Smooth muscle cell of the brain vasculature (primary cell): ENCODE measurements at places on chromosomes 1 and 21.
A peak's percentile ranks its signal among the peaks of the same experiment; 100 is the strongest.

- DNase-seq: no peak
Observed at GRCh38 chr21:36860736-36861594, 105.5 kb downstream of the HLCS start.

DNA sequence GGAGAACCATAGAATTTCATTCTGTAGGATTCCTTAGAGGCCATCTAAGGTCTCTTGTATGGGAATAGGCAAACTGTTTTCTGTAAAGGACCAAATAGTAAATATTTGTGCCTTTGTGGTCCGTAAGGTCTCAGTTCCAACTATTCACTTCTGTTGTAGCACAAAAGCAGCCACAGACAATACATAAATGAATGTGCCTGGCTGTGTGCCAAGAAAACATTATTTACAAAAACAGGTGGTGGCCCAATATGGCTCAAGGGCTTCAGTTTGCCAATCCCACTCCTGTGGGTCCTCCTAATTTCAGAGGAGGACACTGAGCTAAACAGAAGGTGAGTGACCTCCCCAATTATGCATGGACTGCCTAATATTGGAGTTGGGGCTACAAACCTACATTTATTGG, 67.6 kb upstream of the EDEM3 start:
- no peak for DNase-seq

GRCh38 chr1:66873111-66873510, 51.5 kb downstream of the DNAI4 start:
- no peak for DNase-seq

DNA sequence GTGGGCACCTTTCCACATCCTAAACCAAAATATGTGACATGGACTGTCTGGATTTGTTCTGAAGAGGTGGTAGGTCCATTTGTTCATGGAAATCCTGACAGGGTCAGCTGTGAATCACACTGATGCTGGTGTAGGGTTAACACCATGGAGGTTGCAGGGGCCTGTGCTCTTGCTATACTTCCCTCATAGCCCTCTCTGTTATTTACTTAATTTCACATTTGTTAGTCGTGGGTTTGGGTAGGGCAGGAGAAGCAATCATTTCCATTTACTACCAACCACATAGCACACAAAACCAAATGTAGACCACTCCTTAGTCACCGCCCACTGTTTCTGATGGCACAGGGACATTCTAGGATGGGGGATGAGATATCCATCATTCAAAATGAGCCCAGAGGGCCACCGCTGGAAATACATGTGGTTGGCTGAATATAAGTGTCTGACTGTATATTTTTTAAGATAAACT, 61.8 kb upstream of the POU2F1 start:
- DNase-seq: no peak

DNA sequence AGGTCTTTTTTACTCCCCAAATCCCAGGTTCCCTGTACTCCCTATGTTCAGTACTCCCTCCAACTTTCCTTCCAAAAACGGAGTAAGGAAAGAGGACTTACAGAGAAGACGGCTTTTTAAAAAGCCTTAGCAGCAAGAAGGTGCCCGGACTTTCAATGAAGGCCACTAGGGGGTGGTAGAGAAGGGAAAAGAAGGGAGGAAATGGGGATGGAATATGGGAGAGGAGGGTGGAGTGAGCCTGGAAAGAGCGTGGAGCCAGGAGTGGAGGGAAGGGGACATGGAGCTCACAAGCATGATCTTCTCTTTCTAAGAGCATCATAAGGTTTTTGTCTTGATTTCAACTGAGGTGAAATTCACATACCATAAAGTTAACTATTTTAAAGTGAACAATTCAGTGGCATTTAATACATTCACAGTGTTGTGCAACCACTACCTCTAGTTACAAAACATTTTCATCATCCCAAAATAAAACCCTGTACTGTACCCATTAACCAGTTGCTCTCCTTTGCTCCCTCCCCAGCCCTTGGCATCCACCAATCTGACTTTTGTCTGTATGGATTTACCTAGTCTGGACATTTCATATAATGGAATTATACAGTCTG, 129.9 kb downstream of the ZNF281 start:
- DNase-seq: peak; percentile 45

DNA sequence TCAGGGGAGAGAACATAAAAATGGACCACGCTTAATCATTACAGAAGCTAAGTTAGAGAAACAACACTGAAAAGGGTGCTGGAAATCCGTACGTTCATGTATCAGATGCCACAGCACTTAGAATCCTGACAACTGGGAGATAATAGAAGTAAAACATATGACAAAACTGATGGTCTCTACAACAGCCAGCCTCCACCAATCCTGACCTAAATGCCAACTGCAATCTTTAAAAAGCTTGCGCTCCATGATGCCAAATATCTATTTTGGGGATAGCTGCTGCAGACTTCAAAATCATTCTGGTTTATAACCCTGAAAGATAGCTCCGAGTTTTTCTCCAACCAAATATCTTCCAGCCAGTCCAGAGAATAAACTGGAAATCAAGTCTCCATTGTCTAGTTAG, 178.3 kb downstream of the RERE start:
- DNase-seq: no peak

DNA sequence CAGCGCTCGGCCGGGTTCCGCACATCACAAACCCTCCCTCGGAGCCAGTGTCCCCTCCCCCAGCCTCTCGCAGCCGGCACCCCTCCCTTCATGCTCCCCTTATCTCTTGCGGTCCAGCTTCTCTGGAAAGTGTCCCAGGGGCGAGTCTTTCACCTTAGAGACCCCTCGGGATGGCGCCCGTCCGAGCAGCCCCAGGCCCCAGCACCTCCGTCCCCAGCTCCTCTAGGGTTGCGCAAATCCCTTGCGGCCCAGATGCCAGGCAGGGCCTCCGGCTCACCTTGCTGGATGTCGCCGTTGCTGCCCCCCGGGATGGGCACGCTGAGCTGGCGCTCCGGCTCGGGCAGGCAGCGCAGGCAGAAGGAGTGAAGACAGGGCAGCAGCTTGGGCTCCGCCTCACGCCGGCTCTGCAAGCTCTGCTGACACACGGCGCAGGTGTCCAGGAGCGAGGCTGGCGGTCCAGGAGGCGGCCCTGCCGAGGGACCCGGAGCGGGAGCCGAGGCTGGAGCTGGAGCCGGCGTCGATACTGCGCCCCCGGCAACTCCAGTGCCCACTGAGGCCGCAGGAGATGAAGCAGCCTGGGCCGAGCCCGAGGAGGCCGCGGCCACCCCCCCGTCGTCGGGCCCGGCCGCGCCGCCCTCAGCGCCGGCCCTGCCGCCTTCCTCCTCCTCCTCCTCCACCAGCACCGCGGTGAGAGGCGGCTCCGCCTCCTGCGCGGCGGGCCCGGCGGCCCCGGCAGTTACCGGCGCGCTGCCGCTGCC, 550 bp downstream of the TRIM33 start:
- DNase-seq: no peak

GRCh38 chr21:28391938-28392849, 600.5 kb downstream of the LTN1 start:
- no peak for DNase-seq

- DNase-seq: no peak
Observed at GRCh38 chr1:174044418-174045222, 22.5 kb upstream of the RC3H1 start.
